Lower lobe of right lung (tissue), 2 donors: ENCODE measurements at places on chromosomes 11 and 22. TPM values are rescaled to one million over a fixed set of nuclear protein-coding genes. Genes with fewer than 3 reads are reported as not detected.

The SLC37A2 gene
- total RNA-seq: 25.0 TPM

The KMT5B gene
- total RNA-seq: 48.6 TPM

The LSP1 gene
- total RNA-seq: 90.4 TPM

The PLEKHB1 gene
- total RNA-seq: 35.4 TPM

The MGAT3 gene
- 41.5 TPM for total RNA-seq

The CSF2RB gene
- 30.1 TPM for total RNA-seq

The TBX1 gene
- 13.5 TPM for total RNA-seq

- no peak overlapping the region for H3K27ac ChIP-seq
- H3K27me3 ChIP-seq: no peaks in the 10 kb centered on the region
- peaks cover 30% of the 10 kb centered on the region for H3K36me3 ChIP-seq
- H3K4me3 ChIP-seq: no peak overlapping the region
Measured at GRCh38 chr11:121596195-121597155, 143.7 kb upstream of the SORL1-AS1 start.

GRCh38 chr11:3380706-3381545 is 2.0 kb upstream of the ZNF195 start:
- no peaks in the 10 kb centered on the region for H3K27me3 ChIP-seq
- no peak overlapping the region for H3K27ac ChIP-seq
- H3K36me3 ChIP-seq: no peaks in the 10 kb centered on the region
- no peak for DNase-seq
- peaks cover 24% of the 10 kb centered on the region for H3K4me1 ChIP-seq

DNA sequence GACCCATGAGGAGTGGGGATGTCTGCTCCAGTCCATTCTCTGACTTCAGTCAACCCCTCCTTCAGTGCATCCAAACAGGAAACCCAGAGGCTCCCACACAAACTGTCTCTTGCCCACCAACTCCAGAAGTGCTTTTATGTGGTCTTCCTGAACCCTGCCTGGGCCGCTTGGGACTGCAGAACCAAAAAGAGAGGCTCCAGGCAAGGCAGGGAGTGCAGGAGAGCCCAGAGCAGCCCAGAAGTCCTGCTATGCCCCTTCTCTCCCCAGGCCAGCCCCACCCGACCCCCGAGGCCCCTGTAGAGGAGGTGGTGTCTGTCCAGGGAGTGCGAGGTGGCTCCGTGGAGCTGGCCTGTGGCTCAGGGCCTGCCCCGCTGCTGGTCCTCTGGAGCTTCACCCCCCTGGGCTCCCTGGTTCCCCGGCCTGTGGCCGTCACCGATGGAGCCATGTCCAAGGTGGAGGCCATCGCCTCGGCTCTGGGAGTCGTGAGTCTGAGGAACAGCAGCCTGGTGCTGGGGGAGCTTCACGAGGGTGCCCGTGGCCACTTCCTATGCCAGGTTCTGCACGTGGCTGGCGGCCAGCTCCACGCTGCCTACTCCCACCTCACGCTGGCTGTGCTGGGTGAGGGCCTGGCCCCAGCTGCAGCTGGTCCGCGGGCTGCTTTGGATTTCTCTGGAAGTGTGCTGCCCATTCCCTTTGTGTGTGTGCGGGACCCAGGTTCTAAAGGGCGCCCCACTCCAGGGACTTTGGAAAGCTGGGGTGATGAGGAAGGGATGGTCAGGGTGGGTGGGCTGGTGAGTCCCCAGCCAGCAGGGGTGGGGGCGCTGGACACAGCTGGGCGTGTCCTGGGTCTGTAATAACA is 1.8 kb downstream of the VSIG10L2 start:
- no peak overlapping the region for H3K27ac ChIP-seq
- peaks cover 3% of the 10 kb centered on the region for H3K27me3 ChIP-seq
- no peaks in the 10 kb centered on the region for H3K4me1 ChIP-seq
- no peak for DNase-seq

DNA sequence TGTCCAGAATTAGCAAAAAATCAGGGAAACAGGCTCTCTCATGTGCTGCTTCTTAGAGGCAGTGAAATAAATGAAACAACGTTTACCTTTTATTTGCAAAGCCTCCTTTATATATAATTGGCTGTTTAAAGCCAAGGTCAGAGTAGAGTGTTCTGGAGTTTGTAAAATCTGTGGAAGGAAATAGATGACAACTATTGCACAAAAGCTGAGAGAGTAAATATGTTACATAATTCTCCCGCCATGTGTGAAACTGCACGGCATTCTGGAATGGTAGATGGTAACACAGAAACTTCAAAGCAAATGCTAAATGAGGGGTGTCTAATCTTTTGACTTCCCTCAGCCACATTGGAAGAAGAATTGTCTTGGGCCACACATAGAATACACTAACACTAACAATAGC is 51.5 kb upstream of the FGF3 start:
- no peak overlapping the region for H3K4me3 ChIP-seq
- H3K27ac ChIP-seq: no peak overlapping the region
- no peak for DNase-seq
- H3K27me3 ChIP-seq: peaks cover 12% of the 10 kb centered on the region

DNA sequence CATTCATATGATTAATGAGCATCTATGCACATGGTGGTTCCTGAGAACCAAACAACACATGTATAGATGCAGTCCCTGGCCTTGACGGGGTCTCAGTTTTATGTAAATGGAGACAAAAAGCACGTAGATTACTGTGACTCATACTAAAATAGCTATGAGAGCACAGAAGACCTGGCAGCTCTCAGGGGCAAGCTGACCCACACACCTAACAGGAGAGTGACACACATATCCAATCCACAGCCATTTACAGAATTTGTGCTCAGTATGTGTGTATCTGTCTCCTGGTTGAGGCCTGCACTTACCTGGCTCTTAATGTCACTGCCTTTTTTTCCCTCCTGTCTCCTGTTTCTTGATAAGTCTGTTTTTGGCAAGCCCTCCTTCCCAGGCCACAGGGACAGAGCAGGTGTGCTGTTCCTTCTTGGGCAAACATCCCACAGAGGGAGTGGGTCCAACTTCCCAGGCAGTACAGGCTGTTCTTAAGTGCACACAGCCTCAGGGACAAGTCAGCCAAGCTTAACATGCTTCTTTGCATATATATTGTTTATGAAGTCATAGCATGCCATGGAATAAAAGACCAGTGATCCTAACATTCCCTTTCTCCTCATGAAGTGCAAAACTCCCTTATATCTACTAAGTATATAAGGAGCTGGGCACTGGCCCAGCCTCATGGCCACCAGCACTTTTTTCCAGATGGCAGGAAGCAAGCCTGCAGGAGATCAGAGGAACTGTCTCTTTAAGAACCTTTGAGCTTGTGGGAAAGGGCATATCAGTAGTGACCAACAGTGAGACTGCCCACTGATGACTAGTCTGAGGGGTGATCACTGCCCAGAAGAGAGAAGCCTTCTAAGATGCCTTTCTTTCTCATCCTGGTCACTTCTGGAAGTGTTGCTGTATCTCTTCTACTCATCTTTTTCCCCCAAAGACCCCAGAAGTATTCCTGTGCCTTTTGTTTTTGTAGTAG is 124.7 kb upstream of the CCDC90B start:
- H3K27me3 ChIP-seq: no peaks in the 10 kb centered on the region
- H3K27ac ChIP-seq: no peak overlapping the region
- H3K4me3 ChIP-seq: no peak overlapping the region
- H3K4me1 ChIP-seq: no peaks in the 10 kb centered on the region

DNA sequence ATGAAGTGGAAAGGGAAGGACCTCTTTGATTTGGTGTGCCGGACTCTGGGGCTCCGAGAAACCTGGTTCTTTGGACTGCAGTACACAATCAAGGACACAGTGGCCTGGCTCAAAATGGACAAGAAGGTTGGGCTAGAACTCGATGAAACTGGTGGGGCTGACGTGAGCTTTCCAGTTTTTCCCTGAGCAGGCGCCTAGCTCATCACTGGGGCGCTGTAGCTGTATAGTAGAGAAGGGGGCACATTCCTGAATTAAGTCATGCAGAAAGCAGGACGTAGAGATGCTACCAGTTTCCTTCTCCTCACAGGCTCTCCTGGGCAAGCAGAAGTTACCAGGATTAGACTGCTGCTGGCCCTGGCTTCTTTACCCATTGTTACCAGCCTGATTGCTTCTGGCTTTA is 33.3 kb downstream of the NF2 start:
- H3K4me3 ChIP-seq: no peak overlapping the region
- peaks cover 33% of the 10 kb centered on the region for H3K36me3 ChIP-seq
- peaks cover under 1% of the 10 kb centered on the region for H3K4me1 ChIP-seq
- no peak overlapping the region for H3K27ac ChIP-seq

GRCh38 chr11:6334806-6335205 is 14.5 kb upstream of the CAVIN3 start:
- DNase-seq: no peak
- H3K4me1 ChIP-seq: peaks cover 10% of the 10 kb centered on the region
- H3K27me3 ChIP-seq: no peaks in the 10 kb centered on the region
- no peak overlapping the region for H3K27ac ChIP-seq
- no peaks in the 10 kb centered on the region for H3K36me3 ChIP-seq
- no peak overlapping the region for H3K4me3 ChIP-seq

- H3K4me1 ChIP-seq: no peaks in the 10 kb centered on the region
- no peak for DNase-seq
- no peaks in the 10 kb centered on the region for H3K36me3 ChIP-seq
- H3K27me3 ChIP-seq: no peaks in the 10 kb centered on the region
- no peak overlapping the region for H3K4me3 ChIP-seq
- no peak overlapping the region for H3K27ac ChIP-seq
Measured at GRCh38 chr22:17429516-17429915, 60.3 kb downstream of the CECR2 start.

DNA sequence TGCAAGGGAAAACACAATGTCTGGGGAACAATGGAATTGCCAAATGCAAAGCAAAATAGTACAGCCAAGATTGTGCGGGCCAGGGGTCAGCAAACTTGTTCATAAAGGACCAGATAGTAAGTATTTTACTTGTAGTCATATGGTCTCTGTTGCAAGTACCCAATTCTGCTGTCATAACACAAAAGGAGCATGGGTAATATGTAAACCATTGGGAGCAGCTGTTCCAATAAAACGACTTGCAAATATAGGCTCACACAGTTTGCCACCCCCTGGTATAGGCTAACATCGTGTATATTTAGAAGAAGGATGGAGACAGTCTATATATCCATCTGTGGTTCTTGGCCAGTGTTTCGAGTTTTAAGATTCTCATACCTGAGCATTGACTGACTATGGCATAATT is 15.6 kb downstream of the SDHAF2 start:
- no peak overlapping the region for H3K4me3 ChIP-seq
- no peak overlapping the region for H3K27ac ChIP-seq
- peaks cover 90% of the 10 kb centered on the region for H3K36me3 ChIP-seq
- H3K27me3 ChIP-seq: no peaks in the 10 kb centered on the region
- H3K4me1 ChIP-seq: peaks cover 10% of the 10 kb centered on the region

DNA sequence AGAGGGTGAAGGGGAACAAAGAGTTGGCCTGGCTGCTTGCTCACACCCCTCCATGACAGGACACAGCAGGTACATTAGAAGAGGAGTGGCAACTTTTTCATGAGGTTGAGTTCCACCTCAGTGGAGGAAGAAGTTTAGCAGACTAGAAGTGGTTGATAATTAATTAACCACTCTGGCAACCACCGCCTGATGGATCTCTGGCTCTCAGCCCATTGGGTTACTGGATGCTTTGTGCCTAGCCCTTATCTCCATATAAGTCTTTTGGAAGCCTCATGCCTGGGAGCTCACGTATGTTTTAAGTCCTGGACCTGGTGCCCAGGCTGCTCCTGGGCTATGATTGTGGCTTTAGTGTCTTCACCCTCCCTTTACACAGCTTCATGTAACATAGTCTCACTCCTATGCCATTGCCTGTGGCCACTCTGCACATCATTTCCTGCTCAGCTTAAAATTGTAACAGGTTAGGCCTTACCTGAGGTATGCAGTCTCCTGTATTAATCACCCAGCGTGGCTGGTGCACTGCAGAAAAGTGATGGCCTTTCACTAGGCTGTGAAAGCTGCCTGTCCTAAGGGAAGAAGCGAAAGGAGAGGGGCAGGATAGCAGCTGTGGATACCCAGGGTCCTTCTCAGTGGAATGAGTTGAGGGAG is 72.7 kb upstream of the CRTAM start:
- H3K4me3 ChIP-seq: no peak overlapping the region
- DNase-seq: no peak
- no peaks in the 10 kb centered on the region for H3K36me3 ChIP-seq
- no peak overlapping the region for H3K27ac ChIP-seq
- no peaks in the 10 kb centered on the region for H3K4me1 ChIP-seq

GRCh38 chr11:5620651-5621521 is 3.9 kb upstream of the TRIM34 start:
- peak overlapping the region; percentile 26 for H3K27ac ChIP-seq
- no peaks in the 10 kb centered on the region for H3K36me3 ChIP-seq
- no peak for DNase-seq
- H3K4me1 ChIP-seq: peaks cover 42% of the 10 kb centered on the region
- H3K4me3 ChIP-seq: no peak overlapping the region

GRCh38 chr22:39092111-39092862 is 4.8 kb upstream of the APOBEC3H start:
- peak; percentile 6 for DNase-seq
- no peak overlapping the region for H3K4me3 ChIP-seq

DNA sequence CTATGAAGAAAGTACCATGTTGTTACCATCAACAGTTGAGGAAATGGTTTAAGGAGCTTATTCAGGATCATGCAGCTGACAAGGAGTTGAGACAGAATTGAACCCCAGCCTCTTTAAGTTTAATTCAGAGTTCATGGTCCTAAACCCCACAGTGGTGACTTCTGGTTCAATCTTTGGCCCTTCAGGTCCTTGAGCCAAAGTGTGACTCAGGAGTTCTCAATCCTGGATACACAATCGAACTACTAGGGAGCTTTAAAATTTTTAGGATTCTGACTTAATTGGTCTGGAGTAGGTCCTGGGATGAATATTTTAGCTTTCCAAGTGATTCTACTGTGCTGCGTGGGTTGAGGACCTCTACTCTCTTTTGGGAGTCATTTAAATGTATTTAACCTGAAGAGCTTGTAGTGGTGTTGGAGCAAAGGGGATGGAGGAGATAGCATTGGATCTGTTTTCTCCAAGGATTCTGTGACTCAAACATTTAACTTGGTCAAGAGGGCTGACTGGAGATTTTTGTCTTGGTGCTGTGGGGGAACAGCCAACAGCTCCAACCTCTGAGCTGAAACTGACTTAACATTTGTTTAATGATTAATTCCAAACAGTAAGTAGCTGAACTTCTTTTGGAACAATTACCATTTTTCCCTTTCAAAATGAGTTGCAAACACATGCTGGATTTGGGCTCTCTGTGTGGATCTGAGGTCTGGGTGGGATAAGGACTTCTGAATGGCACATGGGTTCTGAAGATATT is 80.1 kb downstream of the INSC start:
- no peaks in the 10 kb centered on the region for H3K36me3 ChIP-seq
- no peaks in the 10 kb centered on the region for H3K4me1 ChIP-seq
- H3K27me3 ChIP-seq: no peaks in the 10 kb centered on the region
- no peak overlapping the region for H3K4me3 ChIP-seq

DNA sequence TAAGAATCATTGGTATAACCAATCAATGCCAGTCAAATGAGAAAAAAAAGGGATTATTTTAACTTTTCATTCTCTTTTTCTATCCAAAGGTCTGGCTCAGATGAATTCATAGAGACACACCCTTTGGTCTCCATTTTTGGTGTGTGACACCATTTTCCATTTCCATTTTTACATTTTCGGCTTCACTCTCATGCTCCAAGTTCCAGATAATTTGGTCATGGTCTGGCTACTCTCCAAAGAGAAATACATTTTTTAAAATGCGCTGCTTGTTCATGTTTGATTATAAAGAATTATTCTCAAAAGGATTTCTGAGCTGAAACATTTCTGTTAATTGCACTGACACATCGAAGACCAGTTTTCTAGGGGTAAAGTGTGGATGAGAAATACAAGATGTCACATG is 51.6 kb upstream of the FIBIN start:
- H3K27me3 ChIP-seq: no peaks in the 10 kb centered on the region
- H3K4me3 ChIP-seq: no peak overlapping the region
- H3K36me3 ChIP-seq: no peaks in the 10 kb centered on the region
- DNase-seq: no peak
